ENCODE measurements at places on chromosomes 6 and 20.

- peak; percentile 87 for DNase-seq
These were observed 375.2 kb upstream of the PLCB4 start for GRCh38 chr20:8693709-8694108.

- DNase-seq = no peak
These were observed 51.9 kb downstream of the UNC5CL start for GRCh38 chr6:40986921-40987819.

DNA sequence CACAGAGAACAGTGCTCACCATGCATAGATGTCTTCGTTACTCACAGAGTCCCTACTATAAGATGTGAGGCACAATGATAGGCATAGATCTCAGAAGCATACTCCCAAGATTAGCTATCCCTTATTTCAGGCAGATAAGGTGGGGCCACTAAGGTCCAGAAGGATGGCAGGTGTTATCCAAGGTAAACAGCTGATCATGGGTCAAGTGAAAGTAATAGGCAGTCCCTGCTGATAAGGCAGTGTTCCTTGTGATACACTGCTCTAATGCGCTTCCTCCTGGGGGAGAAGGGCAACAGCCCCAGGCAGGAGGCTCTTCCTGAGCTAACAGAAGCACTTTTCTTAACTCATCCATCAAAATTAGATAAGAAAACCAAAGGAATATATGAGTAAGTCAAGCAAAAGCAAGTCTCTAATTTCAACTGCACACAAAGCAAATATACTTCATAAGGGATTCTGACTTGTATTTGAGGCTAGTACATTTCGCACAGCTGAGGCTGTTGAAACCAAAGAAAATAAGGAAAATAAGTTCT, 42.2 kb downstream of the METTL24 start:
- no peak for DNase-seq

DNA sequence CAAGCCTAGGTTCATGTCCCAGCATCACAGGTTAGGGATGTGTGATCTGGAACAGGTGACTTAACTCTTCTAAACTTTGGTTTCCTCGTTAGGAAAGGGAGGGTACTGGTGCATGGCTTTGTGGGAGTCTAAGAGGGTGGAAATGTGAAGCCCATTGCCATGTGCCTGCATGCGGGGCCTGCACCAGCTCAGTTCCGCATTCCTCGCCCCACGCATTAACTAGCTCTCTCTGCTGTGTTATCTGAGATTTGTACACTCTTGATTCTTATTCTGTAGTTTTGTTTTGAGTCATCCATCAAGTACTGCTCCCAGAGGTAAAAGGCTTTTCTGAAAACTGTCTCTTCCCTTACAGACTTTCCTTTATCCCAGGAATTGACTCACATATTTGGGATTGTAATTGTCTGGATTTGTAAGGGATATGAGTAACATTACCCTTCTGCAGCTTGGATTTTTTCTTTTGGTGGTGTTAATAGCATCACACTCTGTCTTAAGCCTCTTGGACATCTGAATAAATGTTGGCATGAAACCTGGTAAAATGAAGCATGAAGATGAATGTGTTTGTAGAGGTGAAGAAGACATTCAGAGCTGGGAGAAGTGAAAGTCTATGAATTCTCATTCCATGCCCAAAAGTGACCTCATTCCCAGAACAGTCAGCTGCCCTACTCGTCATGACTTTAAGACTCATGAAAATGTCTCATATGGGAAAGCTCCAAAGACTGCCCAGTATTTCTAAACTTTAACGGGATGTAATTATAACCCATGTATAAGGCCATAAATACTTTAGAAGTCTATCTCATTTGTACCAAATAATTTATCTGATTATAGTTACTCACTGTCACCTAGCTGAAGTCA, 357.3 kb downstream of the FOXA2 start:
- DNase-seq = no peak

- DNase-seq = no peak
These were observed 51.1 kb upstream of the PREP start for GRCh38 chr6:105453968-105454367.

DNA sequence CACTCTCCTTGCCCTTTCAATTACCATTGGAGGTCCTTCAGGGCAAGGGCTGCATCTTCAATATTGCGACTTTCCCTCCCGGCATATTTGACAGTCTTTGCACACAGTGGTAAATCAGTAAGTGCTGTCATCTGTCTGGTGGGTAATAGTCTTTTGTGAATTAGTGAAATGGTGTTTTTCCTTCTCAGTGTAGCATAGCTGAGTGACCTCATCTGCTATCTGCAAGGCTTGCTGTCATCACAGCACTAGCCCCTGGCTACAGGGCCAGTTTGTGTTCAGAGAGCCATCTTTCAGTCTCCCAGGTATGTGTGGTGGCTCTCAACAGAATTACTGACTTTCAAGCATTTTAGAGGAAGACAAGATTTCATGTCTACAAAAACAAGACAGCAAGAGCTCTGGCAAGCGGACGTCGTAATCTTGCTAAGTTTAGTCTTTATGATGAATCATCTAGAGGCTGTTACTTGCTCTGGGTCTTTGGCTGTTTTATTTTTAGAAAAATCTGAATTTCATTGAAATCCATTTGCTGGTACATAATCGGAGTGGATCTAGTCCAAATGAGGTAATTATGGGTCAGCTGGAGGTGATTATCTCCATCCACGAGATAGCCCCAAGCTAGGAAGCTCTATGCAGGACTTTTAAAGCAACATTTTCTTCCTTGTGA, 528.9 kb downstream of the EPM2A start:
- peak; percentile 94 for DNase-seq

DNA sequence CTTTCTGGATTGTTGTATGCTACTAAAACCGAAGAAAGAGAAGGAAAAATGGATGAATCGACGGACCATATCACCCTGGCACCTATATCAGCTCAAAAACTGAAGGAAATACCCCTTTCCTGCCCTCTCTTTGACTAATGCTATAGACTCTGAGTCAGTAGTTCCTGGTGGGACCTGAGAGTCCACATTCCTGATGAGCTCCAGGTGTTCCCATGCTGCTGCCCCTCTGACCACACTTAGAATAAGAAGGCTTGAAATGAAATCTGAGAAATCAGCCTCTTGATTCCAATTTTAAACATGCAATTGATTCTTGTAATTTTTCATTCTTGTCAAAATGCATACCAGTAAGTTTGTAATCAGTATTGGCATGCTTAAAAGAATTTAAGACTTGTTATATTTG, 75.2 kb downstream of the PRL start:
- DNase-seq = no peak

GRCh38 chr6:1617466-1618310, 8.0 kb downstream of the FOXC1 start:
- no peak for DNase-seq

GRCh38 chr6:45054610-45055009, 273.5 kb upstream of the RUNX2 start:
- no peak for DNase-seq

GRCh38 chr20:31497838-31498540, 16.3 kb upstream of the HM13 start:
- peak; percentile 35 for DNase-seq

- no peak for DNase-seq
These were observed 38.5 kb downstream of the PKIB start for GRCh38 chr6:122648726-122649125.

GRCh38 chr20:36956016-36956415, 4.5 kb upstream of the SAMHD1 start:
- no peak for DNase-seq

DNA sequence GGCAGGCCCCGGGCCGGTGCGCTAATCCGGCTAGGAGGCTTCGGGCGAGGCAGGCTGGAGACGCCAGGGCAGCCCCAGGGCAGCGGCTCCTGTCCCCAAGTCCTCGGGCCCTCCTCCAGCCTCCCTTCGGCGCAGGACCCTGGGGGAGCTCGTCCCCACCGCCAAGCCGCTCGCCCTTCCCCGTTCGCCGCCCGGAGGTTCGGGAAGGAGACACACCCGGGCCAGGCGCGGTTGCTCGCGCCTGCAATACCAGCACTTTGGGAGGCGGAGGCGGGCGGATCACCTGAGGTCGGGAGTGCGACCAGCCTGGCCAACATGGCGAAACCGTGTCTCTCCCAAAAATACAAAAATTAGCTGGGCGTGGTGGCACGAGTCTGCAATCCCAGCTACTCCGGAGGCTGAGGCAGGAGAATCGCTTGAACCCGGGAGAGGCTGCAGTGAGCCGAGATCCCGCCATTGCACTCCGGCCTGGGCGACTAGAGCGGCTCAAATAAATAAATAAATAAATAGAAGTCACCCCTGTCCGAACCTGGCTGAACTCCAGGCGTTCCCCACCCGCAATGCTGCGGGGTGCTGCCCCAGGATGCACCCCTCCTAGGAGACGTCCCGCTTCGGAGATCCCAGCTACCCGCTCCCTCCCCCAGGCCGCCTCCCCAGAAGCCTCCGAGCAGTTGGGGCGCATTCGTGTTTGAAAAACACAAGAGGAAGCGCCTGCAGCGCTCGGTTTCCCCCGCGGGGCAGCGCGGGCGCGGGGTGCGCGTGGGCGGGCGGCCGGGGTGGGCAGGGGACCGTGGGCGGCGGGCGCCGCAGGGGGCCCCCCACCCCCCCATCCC, 27.5 kb downstream of the SERPINB9 start:
- no peak for DNase-seq

DNA sequence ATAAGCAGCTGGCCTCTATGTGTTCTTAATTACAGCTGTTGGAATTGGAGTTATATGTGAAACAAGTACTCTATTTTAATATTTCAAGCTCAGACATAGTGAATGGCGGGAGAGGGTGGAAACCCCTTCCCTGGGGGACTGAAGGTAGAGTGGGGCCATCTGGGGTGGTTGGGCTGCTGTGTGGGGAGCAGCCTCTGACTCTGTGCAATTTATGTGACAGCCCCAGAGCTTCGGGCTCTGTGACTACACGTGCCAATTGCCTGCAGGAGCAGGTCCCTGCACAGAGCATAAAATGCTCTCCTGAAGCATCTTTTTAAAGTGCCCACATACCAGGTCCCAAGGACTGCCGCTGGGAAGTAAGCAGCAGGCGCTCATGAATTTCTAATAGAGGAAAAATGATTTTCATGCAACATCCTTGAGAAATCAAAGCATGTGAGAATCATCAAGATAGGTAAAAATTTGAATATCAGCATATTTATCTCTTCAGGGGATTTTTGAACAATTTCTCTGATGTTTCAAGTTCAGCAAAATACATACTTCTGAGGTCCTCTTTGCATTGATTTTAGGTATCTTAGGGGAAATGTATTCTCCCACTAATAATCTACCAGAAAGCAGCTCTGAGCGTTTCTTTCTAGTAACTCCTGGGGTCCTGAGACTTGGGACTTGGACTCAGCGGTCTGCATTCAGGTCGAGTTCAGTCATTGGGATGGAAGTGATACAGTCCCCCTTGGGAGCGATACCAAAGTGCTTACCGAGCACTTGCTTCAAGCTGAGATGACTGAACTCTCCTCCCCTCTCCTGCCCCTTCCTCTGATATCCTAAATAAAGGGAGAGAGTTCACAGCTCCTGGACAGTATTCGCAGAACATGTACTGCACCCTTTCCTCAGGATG, 40.0 kb downstream of the ALDH8A1 start:
- peak; percentile 17 for DNase-seq

GRCh38 chr6:107083047-107083768, 32.1 kb downstream of the BEND3 start:
- no peak for DNase-seq

- DNase-seq = no peak
These were observed 1050.0 kb downstream of the EPHA7 start for GRCh38 chr6:92369309-92369708.

Data from foreskin fibroblast (primary cell).